ENCODE measurements at places on chromosomes 12 and 14.

- no peak for DNase-seq
Measured at GRCh38 chr12:110228756-110229155, 52.3 kb upstream of the ATP2A2 start.

GRCh38 chr12:118035190-118036041, 18.9 kb downstream of the RFC5 start:
- no peak for DNase-seq

DNA sequence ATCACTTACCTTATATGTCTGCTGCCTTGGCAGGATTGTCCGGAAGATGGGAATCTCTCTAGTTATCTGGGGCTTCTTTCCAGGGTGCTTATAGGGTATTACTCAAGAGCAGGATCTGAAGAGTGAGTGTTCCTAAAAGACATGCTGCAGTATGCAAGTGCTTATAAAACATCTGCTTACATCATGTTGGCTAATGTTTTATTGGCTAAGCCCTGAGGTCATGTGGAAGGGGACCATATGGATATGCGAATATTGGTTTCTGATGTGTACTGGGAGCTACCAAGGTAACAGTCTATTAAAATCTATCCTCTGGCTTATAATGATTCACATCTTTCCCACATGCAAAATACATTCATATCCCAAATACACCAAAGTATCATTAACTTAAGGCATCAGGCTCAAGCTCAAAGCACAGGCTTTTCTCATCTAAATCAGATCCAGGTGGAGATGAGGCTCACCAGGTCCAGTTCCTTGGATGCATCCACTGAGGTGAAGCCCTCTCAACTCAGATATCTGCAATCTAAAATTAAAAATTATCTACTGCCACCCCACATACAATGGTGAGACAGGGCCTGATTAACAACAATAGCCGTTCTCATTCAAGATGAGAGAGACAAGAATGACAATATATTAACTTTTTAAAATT, 29.8 kb downstream of the LRRIQ1 start:
- no peak for DNase-seq

GRCh38 chr12:27334721-27335082, 2.1 kb downstream of the BMAL2 start:
- no peak for DNase-seq

- no peak for DNase-seq
Measured at GRCh38 chr12:68406134-68406576, 74.0 kb upstream of the MDM1 start.

GRCh38 chr12:14976658-14977057, 3.8 kb downstream of the PDE6H start:
- DNase-seq = no peak

DNA sequence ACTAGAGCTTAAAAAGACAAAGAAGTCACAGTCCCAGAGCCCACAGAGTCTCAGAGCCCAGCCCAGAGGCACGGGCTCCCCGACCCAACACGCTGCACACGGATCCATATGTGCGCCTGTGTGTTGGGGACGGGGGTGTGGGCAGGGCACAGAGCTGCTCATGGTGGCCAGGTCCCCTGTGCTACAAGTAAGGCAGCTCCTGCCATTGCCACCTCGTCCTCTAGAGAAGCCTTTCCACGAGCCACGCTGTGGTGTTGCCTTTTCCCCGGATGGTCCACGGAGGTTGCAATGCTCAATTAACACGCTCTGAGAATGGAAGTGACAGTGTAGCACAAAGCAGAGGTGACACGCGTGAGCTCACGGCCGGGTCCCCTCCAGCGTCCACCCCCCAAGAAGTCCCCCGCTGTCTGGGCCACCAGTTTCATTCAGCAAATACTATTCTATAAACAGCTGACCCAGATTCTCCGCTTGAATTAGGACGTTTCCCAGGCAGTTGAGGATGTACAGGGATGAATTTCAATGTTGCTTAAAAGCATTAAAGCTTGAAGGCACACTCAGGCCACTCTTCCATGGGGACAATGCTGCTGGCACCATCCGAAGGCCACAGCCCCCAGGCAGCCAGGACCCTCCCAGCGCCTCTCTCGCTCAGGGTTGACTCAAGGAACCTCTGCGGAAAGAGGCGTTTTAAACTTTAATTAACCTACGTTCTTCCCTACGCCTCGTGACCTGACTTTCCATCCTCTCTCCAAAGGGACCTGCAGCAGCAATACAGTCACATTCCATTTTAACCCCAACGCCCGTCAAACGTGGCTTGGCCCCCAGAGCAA, 22.7 kb upstream of the EIF5 start:
- DNase-seq = no peak

DNA sequence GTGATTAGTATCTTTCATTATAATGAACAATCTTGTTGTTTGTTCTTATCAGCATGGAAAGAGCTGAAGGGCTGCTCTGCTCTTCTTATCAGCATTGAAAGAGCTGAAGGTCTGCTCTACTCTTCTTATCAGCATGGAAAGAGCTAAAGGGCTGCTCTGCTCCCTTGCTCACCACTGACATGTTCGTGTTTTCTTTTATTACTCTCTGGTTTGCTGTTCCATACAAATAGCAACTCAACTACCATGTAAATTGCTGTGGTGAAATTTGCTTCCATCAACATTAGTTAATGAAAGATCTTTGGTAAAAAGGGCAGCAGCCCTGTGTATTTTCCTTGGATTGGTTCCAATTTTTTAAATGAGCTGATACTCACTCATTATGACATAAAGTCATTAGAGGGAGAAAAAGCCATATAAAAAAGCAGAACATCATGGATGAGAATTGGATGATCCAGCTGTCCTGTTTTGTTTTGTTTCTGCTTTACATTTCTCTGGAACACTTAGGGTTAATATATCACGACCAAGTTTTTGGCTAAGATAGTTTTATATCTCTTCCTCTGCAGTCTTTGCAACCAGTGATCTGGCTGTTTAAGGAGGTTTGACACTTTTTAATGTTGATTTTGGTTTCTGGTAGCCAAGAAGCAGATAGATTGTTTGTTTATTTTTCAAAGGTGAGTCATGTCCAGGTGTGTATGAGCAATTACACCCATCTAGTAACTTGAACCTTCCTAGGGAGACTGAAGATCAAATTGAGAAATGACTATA, 356.6 kb downstream of the CEP128 start:
- no peak for DNase-seq

DNA sequence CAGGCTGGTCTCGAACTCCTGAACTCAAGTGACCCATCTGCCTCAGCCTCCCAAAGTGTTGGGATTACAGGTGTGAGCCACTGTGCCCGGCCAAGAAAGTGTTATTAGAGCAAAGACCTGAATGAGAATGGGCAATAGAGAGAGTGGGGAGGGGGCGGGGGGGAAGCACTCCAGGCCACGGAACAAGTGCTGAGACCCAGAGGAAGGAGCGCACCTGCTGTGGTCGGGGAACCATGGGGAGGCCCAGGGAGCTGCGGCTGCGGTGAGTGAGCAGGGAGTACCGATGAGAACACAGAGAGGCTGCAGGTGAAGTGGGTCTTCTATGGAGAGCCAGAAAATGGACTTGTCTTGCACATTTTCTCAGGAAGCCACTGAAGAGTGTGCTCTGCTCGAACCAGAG, 10.8 kb downstream of the SMIM41 start:
- DNase-seq = no peak

DNA sequence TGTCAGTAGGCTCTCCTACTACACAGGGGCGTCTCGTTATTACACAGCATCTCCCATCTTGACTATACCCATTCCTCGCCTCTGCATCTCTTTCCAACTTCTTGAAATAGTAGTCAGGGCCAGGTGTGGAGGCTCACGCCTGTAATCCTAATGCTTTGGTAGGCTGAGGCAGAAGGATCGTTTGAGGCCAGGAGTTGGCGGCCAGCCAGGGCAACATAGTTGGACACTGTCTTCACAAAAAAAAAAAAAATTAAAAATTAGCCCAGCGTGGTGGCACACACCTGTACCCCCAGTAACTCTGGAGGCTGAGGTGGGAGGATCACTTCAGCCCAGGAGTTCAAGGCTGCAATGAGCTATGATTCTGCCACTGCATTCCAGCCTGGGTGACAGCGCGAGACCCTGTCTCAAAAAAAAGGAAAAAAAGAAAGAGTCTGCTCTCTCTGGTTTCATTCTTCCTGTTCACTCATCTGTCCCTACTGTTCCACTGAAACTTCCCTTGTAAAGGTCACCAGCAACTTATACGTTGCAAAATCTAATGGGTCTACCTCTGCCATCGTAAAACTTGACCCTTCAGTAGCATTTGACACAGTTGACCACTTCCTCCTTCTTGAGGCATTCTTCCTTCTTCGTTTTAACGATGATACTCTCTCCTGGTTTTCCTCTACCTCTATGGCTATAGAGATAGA, 41.0 kb upstream of the PTGR2 start:
- DNase-seq = no peak

GRCh38 chr12:122097927-122098756, 19.6 kb downstream of the MLXIP start:
- no peak for DNase-seq

DNA sequence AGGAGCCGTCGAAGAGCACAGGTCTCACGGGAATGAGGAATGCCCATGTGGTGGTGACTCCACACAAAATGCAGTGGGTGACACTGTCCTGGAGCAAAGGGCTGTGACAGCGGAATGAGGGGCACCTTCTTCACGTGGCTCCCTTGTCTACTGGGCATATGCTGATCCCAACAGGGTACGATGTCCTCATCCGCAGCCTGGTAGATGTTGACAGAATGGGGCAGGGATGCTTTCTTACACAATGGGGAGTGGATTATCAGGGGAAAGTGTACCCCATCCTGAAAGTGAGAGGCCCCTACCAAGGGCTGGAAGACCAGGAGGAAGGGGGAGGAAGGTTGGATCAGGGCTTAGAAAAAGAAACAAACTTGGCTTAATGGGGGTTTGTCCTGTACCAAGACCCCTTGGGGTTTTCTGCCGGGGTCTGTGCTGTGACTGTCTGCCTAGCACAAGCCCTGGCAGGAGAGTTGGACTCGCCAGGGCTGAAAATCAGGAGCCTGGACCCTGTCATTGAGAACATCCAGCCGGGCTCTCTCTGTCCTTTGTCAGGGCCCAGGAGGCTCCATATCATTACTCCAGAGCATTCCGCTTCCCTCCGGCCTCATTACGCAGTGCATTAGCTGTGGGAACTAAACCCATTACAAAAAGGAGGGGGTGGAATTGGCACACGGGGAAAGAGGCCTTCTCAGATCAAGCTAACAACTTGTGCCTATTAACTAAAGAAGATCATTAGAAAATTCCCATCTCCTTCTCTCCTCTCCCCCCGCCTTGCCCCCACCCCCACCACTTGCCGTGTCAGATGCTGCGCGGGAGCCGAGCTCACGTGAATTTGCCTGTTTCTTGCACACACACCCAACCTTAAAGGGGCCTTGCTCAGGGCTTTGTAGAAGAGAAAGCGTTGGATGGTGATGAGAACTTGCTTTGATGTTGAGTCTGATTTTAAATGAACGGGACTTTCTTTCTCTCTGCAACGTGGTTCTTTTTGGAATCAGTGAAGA, 171.8 kb upstream of the PARP11 start:
- no peak for DNase-seq

DNA sequence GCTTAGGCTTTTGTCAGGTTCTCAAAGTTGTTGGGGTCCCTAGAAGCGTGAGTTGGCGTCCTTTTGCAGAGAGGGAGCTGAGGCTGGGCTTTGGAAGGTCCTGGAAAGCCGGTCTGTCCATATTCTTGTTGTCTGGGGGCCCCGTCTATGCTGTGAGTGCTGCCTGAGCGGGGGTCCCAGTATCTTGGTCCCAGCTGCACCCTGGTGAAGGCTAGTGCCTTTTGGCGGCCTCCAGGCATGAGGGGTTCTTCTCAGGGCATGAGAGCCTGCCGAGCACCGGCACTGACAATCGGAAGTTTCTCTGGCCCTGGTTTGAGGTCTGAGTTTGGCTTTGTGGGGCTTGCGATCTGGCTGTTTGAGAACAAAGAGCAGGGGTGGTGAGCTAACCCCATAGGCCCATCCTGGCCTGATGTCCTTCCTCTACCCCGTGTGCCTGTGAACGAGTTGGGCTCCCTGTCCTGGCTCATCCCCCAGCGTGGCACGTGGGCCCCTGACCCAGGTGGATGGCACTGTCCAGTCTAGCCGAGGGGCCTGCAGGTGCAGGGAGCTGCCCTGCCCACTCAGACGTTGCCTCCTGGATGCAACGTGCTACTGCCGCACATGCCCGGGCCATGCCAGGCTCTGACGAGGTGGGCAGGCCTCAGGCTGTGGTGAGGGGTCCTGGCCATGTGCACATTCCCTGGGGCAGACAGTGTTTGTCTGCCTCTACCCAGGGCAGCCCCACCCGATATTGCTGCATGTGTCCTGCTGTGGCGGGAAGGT, 3.9 kb downstream of the CEP170B start:
- DNase-seq = no peak

GRCh38 chr14:81070511-81070910, 115.1 kb downstream of the TSHR start:
- no peak for DNase-seq

DNA sequence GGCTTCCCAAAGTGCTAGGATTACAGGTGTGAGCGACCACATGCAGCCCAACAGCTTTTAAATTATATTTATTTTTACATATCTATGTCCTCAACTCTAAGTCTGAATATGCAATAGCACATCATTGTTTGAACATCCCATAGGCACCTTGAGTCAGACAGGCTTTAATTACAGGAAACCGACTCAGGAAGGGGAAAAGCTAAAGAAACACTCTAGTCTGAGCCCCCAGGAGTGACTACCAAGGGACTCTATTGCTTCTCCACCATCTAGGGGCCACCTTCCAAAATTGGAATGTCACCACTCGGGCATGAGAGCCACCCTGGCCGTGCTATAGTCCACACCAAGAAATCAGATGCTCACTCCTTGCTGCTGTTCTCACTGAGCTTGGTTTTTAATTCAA, 14.0 kb upstream of the MFAP5 start:
- DNase-seq = no peak

GRCh38 chr12:60052483-60052882, 456.7 kb downstream of the SLC16A7 start:
- no peak for DNase-seq

GRCh38 chr12:121131941-121132341, 735 bp upstream of the P2RX7 start:
- DNase-seq = no peak
